ENCODE measurements at places on chromosomes 12 and 14.

DNA sequence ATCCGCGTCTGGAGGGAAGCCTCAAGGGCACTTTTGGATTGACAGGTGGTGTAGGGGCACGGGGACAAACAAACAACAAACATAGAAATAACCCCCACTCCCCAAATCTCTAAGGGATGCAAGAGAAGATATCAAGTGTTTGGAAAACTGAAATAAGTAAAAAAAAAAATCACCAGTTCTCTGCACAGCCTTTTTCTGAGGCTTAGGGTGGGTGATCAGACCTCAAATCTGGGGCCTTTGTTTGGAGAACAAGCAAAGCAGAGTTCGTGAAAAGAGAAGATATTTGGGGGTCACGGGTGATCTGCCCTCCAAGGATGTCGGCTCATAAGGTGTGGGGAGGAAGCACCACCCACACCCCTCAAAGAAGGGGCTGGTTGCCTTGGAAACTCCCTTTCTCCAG is 10.7 kb downstream of the TBX5 start:
- DNase-seq: no peak

DNA sequence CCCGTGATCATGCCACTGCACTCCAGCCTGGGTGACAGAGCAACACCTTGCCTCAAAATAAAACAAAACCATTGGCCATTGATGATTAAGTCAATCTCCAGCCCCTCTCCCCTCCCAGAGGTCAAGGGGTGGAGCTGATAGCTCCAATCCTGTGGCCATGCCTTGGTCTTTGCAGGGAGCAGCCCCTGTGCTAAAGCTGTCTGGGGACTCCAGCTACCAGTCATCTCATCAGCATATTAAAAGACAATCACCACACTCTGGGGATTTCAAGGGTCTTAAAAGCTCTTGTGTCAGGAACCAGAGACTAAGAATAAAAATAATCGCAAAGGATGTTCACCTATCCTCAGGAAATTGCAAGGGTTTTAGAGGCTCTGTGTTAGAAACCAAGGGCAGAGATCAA is 30.6 kb downstream of the HCAR2 start:
- DNase-seq: no peak

GRCh38 chr14:104799244-104800014 is 1.5 kb upstream of the ZBTB42 start:
- DNase-seq: no peak

GRCh38 chr14:49905989-49906388 is 13.1 kb downstream of the ARF6 start:
- DNase-seq: no peak

- DNase-seq: peak; percentile 5
Measured at GRCh38 chr14:91509083-91509877, 830 bp downstream of the PPP4R3A start.

GRCh38 chr14:50417853-50418252 is 21.2 kb upstream of the CDKL1 start:
- DNase-seq: no peak

- DNase-seq: no peak
Measured at GRCh38 chr14:92501891-92502351, 11.7 kb upstream of the RIN3 start.

DNA sequence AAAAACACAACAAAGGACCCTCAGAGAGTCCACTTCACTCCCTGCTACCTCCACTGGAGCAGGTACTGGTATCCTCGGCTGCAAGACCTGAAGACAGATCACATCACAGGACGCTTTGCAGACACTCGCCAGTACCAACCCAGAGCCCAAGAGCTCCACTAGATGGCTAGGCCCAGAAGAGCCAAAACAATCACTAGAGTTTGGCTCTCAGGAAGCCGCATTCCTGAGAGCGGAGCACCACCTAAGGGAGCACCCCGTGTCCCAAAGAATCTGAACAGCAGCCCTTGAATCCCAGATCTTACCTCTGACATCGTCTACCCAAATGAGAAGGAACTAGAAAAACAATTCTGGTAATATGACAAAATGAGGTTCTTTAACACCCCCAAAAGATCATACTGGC is 399.8 kb downstream of the RAD51B start:
- DNase-seq: no peak

DNA sequence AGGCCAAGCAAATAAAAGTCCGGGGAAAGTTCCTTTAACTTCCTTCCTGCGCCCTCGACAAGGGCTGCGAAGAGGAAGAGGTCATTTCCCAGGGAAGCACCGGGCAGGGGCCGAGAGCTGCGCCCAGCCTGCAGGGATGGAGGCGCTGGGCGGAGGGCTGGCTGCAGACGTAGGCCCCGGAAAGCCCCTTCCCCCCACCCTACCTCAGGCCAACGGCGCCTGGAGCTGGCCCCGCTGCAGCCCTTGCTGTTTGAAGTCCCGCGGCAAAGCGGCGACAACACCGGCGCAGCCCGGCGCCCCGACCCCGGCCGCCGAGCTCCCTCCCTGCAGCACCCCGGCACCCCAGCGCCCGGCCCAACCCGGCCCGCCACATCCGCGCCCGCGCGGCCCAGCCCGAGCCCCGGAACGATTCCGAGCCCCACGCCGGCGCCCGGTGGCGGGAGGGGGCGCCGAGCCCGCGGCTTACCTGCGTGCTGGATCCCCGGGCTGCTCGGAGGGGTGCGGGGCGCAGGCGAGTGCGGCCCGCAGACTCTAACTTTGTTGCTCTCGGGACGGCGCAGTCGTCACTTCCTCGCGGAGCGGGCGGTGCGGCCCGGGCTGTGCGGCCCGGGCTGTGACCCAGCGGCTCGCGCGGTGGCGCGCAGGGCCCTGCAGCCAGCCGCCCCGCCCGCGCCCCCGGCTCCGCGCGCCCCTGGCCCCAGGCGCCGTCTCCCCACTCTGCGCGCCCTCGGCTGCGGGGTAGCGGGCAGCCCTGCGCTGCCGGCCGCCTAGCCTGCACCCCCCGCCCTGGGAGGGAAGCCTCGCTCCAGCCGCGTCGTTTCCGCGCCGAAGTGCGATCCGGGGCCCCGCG is 64.8 kb upstream of the PTGR2 start:
- DNase-seq: peak; percentile 29

- no peak for DNase-seq
Measured at GRCh38 chr14:79021766-79022165, 851.6 kb downstream of the NRXN3 start.

GRCh38 chr14:96148631-96149030 is 56.0 kb upstream of the BDKRB2 start:
- no peak for DNase-seq

- DNase-seq: no peak
Measured at GRCh38 chr12:52455821-52456220, 3.9 kb upstream of the KRT6B start.

- DNase-seq: no peak
Measured at GRCh38 chr12:100105661-100106060, 37.0 kb downstream of the BLTP3B start.

- DNase-seq: no peak
Measured at GRCh38 chr12:40212566-40212965, 12.2 kb upstream of the LRRK2 start.

DNA sequence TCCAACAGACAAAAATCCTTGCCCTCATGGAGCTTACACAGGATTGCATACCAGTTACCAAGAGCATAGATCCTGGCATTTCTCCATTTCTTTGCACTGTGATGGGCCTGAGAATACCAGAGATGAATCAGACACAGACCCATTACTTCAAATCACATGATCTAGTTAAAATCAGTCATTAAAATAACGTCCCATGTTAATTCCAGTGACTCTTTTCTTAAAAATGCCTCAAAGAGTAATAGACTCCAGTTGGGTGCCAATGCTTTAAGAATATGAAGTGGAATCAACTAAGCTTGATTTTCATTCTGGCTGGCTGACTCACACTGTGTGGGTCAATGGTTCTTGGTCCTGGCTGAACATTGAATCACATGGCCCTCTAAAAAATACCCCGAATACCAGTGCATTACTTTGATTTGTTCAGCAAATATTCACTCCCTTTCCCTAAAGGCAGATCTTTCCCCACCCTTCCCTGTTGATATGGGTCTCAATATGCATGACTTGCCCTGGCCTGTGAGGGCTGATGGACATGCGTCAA is 11.0 kb downstream of the ASB2 start:
- DNase-seq: no peak

DNA sequence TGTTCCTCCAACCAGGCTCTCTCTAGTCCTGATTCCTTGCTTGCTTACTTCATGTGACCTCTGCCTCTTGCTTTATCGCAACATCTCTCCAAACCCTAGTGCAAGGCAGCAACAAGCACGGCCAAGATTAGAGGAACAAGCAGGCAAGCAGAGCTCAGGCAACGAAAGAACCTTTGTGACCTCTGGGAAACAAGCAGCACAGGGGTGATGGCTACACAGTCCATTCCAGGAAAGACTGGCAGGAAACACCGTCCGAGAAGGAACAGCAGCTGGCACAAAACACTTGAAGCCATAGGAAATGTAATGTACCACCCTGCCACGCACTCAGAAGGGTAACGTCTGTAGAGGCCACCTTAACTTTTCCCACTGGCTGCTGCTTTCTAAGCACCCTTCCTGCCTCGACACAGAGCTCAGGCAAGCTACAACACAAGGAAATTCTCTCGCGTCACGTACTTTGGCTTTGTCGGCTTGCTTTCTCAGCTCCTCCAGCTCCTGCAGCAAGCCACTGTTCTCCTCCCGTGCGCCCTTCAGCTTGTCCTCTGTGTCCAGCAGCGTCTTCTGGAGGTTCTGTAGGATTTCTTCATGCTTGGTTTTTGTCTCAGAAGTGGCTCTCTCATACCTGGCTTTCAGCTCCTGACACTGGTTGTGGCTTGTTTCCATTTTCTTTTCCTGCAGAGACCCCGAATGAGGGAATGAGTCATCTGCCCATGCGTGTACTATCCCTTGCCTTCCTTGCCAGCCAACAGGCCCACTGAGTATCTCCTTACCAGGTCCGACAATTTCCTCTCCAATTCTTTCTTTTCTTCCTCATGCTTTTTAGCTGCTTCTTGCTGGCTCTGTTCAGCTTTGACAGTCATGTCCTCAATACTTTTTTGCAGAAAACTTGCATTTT is 61.4 kb upstream of the VPS33A start:
- no peak for DNase-seq

- DNase-seq: peak; percentile 23
Measured at GRCh38 chr14:77208291-77208978, 26.8 kb downstream of the TMEM63C start.

- no peak for DNase-seq
Measured at GRCh38 chr12:114166362-114166761, 200.2 kb upstream of the RBM19 start.

DNA sequence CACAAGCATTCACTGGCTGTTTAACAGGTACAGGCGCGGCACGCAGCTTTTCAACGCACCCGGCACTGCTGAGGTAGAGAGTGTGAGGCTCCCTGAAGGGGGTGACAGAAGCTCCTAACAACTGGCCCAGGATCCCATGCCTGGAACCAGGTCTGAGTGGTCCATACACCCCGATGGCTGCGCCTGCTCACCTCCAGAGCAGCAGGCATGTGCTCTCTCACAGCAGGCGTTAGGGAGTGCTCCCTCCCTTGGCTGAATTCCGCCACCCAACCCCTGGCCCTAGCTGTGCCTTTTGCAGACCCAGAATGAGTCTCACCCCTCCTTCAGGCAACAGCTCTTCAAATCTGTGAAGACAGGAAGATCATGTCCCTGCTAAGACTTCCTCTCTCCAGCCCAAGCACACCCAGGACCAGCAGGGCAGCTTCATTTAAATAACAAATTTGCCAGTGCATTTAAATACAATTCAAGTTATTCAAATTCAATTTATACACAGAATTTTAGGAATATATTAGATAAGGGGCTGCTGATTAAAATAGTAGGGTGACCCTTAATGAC is 86.0 kb downstream of the SETD3 start:
- no peak for DNase-seq

- DNase-seq: no peak
Measured at GRCh38 chr12:70070494-70071007, 172.7 kb upstream of the CNOT2 start.

GRCh38 chr14:78028471-78028870 is 141.7 kb upstream of the NRXN3 start:
- no peak for DNase-seq

GRCh38 chr12:27426743-27427487 is 19.6 kb upstream of the SMCO2 start:
- no peak for DNase-seq

- no peak for DNase-seq
Measured at GRCh38 chr12:19945559-19946435, 422.5 kb upstream of the PDE3A start.

DNA sequence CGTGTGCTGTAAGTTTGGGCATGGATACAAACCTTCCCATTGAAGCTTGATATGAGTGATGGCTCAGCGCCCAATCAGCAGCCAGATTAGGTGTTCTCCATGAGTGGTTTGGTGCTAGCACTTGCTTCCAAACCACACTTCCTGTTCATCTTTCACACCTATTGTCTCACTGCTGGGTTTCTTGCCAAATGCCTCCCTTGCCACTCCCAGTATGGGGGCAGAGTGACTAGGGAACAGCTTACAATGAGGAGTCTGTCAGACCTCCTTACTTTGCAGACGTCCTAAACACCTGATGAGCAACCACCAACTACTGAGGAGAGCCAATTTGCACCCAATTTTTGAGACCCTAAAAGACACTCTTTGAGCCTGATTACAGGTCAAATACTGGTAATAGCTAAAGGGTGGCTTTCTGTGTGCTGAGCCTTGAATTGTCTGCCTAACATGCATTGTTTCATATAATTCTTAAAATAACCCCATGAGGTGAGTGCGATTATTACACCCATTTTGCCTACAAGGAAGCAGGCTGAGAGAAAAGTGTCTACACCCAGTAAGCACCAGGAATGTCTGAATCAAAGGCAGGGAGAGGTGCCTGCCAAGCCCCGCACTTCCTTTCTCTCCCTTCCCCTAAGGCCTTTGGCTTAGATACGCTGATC is 48.4 kb upstream of the FOS start:
- no peak for DNase-seq

DNA sequence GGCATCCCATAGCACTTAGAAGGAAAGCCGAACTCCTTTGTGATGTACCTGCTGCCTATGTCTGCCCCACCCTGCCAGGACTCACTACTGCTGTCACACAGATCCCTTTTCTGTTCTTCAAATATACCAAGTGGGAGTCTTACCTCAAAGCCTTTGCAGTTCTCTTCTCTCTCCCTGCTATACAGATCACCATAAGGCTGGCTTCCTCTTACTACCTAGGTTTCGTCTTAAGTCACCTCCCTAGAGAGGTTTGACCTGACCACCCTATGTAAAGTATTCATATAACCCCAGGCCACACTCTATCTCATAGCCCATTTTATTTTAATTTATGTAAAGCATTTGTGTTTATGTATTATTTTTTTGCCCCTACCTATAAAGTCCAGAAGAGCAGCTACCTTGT is 117.6 kb downstream of the CRADD start:
- DNase-seq: no peak

DNA sequence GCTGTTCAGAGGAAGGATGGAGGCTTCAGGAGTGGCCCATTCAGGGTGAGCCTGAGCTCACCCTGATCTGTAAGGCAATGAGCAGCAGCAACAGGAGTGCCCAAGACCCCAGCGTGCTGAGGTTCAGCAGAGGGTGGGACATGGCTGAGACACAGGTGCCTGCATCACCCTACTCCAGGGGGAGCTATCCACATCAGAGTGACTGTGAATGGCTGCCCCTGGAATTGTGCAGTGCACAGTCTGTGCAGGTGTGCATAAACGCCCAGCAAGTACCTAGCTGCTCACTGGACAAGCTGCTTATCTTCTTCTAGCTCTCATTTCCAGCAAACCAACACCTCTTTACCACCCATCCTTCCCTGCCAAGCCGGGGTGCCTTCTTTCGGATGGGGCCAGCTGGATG is 140.6 kb upstream of the PRMT8 start:
- no peak for DNase-seq

Measured in stimulated activated CD8-positive, alpha-beta memory T cell treated with anti-CD3 and anti-CD28 coated beads, Interleukin-7, amount 100 ng/mL, for 1 hour (primary cell).